Testis (tissue), 5 donors: ENCODE measurements at places on chromosomes 7 and 10. TPM values are rescaled to one million over a fixed set of nuclear protein-coding genes. Genes with fewer than 3 reads are reported as not detected.

The WNT8B gene
- total RNA-seq: 0.37 TPM

The TRUB1 gene
- total RNA-seq: 44.5 TPM

The OR2A5 gene
- 0.31 TPM for total RNA-seq

The SLC16A9 gene
- 3.8 TPM for total RNA-seq

The EXOC4 gene
- 169 TPM for total RNA-seq

The LIPF gene
- total RNA-seq: 2.3 TPM

The PRRT4 gene
- 0.16 TPM for total RNA-seq

The SLC18A2 gene
- 2.0 TPM for total RNA-seq
